ENCODE measurements at places on chromosomes 16 and 17. TPM values are rescaled to one million over a fixed set of nuclear protein-coding genes. Genes with fewer than 3 reads are reported as not detected.

DNA sequence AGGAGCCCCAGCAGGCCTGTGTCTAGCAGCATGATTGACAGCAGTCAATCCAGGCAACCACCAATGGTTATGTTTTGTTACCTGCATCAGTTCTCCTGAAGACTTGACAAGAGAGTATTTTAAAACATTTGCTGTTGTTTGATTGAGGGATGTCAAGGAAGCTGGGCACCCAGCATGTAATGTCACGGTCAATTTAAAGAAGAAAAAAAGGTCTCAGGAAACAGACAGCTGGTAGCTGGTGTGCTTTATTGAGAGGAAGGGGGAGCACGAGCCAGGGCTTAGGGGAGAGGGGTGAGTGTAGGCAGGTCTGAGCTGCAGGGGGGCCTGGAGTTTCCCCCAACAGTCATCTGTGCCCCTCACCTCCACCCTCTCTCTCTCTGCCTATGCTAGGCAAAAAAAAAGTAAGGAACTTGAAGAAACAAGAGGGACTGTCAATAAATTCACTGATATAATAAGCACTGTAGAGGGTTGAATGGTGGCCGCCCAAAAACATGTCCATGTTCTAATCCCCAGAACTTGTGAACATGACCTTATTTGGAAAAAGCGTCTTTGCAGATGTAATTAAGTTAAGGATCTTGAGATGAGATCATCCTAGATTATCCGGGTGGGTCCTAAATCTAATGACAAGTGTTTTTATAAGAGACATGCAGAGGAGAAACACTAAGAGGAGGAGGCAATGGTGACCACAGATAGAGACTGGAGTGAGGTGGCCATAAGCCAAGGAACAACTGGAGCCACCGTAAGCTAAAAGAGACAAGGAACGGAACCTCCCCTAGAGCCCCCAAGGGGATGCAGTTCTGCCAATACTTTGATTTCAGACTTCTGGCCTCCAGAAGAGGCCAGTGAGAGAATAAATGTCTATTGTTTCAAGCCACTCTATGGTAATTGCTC lies 14.5 kb downstream of the TSPOAP1 start:
- DNase-seq = no peak

Gene GAS7
- total RNA-seq = 75.9 TPM

GRCh38 chr16:86722970-86723369 lies 144.6 kb downstream of the FOXL1 start:
- DNase-seq = no peak

- DNase-seq = no peak
Measured at GRCh38 chr17:5049314-5049841, 14.2 kb upstream of the SLC52A1 start.

DNA sequence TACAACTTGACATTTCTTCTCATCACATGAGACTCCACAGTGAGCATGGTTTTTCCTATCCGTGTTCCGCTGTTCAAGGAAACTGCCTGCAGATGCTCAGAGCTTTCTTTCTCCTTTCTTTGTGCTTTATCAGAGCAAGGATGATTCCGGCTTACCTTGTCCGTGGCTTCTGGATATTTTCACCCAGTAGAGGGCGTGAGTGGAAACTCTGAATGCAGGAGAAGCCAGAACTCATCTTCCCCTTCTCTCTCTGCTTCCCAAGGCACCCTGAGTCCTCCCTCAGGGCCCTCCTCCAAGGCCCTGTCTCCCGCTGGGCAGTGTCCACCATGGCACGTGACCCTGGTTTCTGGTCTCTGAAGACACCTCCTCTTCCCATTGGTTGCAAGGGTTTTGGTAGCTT lies 721.1 kb upstream of the RBFOX1 start:
- no peak for DNase-seq

All from cardiac septum (tissue), 1 donor.